Body of pancreas (tissue), 4 donors: ENCODE measurements at places on chromosomes 13 and 19.

DNA sequence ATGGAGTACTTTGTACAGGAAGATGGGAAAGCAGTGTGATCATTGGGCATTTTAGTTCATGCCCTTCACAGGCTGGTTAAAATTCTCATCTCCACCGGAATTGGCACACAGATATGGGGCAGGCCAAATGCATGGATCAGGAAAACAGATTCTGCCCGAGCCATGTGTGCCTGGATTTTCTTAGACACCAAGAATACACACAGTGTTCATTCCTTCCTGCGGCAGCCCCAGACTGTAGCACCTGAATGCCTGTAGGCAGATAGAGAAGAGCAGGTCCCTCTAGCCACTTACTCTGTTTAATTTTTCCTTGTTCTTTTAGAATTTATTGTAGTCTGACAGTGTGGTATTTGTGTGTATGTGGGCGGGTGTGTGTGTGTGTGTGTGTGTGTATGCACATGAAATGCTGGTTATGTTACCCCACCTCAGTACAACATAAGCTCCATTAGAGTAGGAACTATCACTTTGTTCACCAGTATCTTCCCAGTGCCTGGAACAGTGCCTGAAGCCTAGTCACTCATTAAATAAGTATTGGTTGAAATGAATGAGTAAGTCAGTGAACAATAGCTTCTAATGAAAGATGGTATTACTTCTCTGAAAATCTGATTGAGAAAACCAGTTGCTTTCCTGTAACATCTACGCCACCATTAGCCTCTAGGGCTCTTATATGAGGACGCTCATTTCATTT is 41.7 kb downstream of the FRY start:
- DNase-seq = no peak

DNA sequence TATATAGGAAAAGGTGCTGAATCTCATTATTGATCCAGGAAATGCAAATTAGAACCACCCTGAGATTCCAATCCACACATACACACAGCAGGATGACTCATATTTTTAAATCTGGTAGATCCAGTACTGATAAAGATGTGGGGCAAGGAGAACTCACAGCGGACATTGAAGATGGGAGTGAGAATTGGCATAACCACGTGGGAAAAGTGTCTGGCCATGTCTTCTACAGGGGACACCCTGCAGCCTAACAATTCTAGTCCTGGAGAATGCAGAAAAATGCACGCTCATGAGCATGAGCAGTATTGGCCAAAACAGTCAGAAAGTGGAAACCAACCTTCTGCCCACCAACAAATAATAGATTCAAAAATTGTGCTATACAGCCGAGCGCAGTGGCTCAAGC is 13.5 kb upstream of the BCL3 start:
- DNase-seq = no peak

GRCh38 chr13:59016250-59016649 is 1147.5 kb downstream of the DIAPH3 start:
- no peak for DNase-seq

DNA sequence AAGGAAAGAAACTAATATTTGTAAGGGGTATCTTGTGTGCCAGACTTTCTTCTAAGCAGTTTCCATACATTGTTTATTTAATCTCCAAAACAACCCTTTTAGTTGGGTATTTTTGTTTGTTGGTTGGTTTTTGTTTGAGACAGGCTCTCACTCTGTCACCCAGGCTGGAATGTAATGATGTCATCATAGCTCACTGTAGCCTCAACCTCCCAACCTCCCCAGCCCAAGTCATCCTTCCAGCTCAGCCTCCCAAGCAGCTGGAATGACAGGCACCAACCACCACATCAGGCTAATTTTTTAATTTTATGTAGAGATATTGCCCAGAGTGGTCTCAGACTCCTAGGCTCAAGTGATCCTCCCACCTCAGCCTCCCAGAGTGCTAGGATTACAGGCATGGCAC is 41.2 kb upstream of the LSM14A start:
- no peak for DNase-seq

GRCh38 chr19:35272122-35272719 is 3.5 kb downstream of the USF2 start:
- DNase-seq = no peak

DNA sequence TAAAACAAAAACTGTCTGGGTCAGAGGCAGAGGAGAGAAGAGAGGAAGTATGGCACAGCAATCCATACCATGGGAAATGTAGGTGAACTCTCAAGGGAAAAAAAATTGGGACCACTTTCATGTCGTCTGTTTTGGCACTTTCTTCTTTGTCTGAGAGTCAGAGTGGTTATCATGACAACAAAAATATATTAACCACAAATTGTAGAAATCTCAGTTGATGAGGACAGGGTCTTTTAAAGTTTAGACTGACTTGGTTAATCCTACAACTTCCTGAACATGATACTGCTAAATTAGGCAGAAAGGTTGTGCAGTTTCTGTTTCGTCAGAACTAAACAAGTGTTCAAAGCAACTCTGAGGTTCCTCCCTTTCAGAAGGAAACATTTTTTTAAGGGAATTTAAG is 15.2 kb downstream of the KLF5 start:
- no peak for DNase-seq

DNA sequence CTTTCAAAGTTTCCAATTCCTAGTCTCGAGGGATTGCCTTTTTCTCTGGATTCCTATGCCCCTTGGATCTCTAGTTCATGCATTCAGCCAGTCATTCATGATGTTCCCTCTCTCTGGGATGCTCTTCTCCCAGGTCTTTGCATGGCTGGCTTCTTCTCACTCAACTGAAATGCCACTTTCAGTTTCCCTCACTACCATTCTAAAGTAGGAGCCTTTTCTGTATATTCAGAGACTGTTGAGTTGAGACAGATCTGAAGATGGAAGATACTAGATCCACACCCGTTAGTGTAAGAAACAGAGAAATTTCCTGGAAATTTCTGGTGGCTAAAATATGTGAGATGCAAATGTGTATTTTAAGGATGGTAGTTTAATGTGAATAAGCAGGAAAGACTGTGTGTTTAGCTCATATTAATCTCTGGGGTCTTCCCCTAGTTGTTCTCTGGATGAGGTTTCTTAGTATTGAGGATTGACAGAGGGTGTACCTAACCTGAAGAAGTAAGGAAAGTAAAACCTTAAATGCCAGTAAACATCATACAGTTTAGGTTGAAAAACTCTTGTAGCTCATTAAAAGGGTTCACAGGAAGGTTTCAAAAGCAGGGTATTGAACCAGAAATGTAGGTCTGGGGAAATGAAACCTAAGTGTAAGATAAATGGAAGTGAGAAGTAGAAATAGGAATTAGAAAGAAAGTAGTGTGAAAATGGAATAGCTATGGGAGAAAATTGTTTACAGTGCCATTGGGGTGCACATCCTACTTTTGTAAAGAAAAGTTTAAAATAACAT is 331.3 kb downstream of the NDFIP2 start:
- no peak for DNase-seq

- peak; percentile 11 for DNase-seq
Measured at GRCh38 chr13:78659732-78660494, 958 bp upstream of the OBI1 start.

DNA sequence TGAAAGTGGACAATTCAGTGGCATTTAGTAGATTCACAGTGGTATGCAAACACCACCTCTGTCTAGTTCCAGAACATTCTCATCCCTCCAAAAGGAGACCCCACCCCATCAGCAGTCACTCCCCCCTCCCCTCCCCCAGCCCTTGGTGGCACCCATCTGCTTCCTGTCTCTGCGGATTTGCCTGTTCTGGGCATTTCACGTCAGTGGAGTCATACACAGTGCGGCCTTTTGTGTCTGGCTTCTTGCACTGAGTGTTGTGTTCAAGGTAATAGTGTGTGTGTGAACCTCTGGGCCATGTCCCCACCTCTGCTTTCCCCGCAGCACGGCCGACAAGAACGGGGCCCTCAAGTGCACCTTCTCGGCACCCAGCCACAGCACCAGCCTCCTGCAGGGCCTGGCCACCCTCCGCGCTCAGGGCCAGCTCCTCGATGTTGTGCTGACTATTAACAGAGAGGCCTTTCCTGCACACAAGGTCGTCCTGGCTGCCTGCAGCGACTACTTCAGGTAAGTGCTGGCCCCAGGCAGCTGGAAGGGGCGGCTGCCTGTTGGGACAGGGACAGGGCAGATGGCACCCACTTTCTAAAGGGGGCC is 19.4 kb upstream of the CRTC1 start:
- DNase-seq = no peak

DNA sequence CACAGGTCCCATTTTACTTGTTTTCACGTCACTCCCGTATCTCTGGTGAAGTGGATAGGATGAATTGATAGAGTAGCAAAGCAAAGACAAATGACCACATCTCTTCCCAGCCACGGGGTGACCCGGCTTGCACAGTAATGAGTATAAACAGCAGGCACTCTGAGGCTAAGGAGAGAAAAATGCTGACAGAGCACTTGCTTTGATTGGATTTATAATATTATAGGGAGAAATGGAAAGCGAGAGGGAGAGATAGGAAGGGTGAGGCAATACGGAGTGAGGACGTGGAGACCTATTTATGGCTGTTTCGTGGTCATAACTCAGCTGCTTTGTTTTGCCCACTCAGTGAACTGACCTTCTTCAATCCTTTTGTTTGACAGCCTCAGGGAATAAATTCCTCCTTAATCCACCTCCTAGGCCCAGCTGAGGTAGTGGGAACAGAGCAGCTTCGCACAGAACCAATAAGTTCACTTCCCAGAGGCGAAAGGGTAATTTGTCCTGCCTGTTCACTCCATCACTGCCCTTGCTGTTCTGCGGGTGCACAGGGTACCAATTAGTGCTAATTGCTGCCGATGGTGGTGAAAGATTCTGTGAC is 68.6 kb downstream of the ERCC5 start:
- no peak for DNase-seq

- DNase-seq = peak; percentile 86
Measured at GRCh38 chr19:2462635-2463421, 6.1 kb upstream of the LMNB2 start.

GRCh38 chr13:41244556-41244955 is 18.8 kb downstream of the MTRF1 start:
- no peak for DNase-seq
